ENCODE measurements at places on chromosomes 7 and 10. TPM values are rescaled to one million over a fixed set of nuclear protein-coding genes. Genes with fewer than 3 reads are reported as not detected.

DNA sequence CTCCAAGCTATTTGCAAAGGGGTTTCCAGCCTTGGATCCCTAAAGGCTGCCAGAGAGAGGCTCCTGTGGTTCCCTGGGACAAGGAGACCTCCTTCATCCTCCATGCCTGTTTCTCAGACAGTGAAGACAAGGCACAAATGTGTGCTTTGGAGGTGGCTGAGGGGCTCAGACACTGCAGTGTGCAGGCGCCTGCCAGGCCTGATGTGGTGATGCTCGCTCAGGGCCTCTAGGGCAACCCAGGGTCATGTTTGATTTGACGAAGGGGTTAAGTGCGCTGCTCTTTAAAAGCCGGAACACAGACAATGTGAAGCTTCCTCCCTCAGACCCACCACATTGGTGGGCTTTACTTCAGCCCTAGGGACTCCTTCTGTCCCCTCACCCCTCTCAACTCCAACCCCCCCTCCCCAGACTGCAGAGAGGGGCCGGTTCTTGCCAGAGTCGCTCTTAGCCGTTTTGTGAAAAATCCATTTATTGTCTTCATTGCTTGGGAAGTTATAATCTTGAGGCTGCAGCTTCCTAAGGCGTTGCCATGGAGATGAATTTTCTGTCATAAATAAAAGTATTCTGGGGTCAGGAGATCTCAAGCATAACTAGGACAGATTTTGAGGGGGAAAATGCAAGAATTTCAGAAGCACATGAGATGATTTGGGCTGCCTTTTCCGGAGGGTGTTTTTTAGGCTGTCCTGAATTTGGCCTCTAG, 35.8 kb downstream of the PDGFA start:
- DNase-seq: no peak

DNA sequence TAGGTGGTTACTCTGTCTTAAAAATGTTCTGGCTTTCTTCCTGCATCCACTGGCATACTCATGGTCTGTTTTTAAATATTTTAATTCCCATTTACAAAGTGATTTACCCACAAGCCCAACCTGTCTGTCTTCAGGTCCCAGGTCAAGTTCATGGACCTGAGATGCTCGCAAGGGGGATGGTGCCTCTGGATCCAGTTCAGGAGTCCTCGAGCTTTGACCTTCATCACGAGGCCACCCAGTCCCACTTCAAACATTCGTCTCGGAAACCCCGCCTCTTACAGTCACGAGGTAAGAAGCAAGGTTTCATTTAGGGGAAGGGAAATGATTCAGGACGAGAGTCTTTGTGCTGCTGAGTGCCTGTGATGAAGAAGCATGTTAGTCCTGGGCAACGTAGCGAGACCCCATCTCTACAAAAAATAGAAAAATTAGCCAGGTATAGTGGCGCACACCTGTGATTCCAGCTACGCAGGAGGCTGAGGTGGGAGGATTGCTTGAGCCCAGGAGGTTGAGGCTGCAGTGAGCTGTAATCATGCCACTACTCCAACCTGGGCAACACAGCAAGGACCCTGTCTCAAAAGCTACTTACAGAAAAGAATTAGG, 8.7 kb downstream of the ZKSCAN1 start:
- DNase-seq: peak; percentile 69

DNA sequence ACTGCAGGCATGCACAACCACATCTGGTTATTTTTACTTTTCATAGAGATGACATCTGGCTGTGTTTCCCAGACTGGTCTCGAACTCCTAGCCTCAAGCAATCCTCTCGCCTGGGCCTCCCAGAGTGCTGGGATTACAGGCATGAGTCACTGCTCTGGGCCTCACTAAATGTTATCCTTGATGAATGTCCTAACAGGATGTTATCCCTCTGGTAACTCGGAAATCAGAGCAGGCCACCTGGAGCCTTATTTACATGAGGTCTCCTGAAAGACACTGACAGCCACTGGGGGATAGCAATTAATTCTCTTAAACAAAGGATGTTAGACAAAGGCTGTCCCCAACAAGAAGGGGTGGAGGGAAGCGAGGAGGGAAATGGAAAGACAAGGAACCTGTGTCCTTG, 4.5 kb upstream of the ZNF438 start:
- no peak for DNase-seq

- no peak for DNase-seq
These were observed 21.8 kb upstream of the DUSP5 start for GRCh38 chr10:110475722-110476515.

- DNase-seq: no peak
These were observed 16.1 kb downstream of the GNAI1 start for GRCh38 chr7:80150611-80151273.

GRCh38 chr10:48442809-48443177, 136.3 kb downstream of the MAPK8 start:
- DNase-seq: no peak

DNA sequence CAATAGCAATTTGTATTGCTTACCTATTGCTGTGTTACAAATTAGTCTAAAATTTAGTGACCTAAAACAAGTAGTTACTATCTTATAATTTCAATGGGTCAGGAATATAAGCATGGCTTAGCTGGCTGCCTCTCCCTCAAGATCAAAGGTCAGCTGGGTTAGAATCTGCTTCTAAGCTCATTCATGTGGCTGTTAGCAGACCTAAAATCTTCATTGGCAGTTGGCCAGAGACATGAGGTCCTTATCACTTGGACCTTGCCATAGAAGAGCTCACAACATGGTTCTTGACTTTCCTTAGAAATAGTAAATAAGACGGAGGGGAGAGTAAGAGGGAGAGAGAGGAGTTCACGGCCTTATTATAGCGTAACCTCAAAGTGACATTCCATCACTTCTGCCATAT, 468.0 kb downstream of the HTR7 start:
- no peak for DNase-seq

- no peak for DNase-seq
These were observed 340.0 kb upstream of the MEOX2 start for GRCh38 chr7:16026253-16027020.

DNA sequence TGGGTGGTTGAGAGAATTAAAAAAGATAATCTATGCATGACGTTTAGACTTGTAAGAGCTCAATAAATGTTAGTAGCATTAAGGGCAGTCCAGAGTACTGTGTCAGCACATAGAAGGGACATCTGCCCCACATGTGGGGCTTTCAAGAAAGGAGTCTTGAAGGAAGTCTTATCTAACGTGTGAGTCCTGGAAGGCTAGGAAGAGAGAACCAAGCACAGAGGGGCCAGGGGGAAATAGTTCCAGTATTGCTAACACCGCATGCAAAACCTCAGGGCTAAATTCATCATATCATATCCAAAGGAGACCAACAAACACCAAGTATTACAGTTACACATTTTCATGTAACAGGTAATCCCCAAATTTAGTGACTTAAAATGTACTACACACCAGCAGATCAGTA, 122.7 kb downstream of the AOAH start:
- no peak for DNase-seq

DNA sequence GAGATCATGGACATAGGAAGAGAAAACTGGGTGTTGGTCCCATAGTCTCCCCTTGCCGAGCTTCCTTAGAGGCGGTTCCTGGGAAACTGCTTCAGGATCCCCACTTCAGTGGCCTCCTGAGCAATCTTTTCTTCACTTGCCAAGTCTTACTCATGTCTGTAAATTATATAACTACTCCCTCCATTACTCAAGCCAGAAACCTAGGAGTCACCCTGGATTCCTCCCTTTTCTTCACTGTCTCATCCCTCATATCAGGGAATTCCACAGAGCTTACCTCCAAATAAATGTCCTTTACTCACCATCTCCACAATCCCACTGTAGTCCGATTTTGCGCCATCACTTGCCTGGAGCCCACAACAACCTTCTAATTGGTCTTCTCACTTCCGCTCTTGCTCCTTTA, 29.1 kb upstream of the TRUB1 start:
- DNase-seq: no peak

GRCh38 chr7:112510001-112510742, 29.4 kb downstream of the LSMEM1 start:
- DNase-seq: no peak

GRCh38 chr10:122715576-122715975, 15.9 kb upstream of the C10orf120 start:
- no peak for DNase-seq

GRCh38 chr10:60048091-60048501, 141.7 kb upstream of the CCDC6 start:
- peak; percentile 39 for DNase-seq

- DNase-seq: no peak
These were observed 57.7 kb downstream of the CREB3L2 start for GRCh38 chr7:137944168-137944567.

GRCh38 chr10:6579904-6580278, at the start of gene PRKCQ:
PRKCQ (minus strand) TSS chr10:6580276; CDS start chr10:6515135, 65,141 bp downstream.
- DNase-seq: no peak

DNA sequence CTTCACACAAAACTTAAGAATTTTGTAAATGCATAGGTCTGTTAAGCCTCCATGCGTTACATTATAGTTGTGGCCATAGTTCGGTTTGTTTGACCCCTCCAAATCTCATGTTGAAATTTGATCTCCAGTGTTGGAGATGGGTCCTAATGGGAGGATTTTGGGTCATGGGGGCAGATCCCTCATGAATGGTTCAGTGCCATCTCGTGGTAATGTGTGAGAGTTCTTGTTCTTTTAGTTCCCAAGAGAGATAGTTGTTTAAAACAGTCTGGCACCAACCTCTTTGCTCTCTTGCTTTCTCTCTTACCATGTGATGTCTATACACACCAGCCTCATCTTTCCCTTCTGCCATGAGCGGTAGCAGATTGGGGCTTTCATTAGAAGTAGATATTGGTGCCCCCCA, 264.3 kb downstream of the TCF7L2 start:
- DNase-seq: peak; percentile 7

DNA sequence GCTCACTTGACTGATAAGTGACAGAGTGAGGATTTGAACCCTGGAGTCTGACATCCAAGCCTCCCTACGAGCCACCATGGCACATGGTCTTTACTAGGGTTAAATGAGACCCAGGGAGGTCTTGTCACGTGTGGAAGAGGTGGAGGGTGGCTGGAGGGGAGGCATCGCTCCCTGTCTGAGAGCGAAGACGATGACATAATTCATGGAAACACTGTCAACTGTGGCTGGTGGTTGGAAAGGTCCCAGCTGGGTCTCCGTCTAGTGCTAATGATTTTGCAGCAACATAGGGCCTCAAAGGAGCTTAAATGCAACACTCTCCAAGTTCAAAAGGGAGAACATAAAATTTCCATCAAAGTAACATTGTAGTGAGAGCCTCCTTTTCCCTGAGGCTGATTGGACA, 99.9 kb upstream of the BAIAP2L1 start:
- no peak for DNase-seq

DNA sequence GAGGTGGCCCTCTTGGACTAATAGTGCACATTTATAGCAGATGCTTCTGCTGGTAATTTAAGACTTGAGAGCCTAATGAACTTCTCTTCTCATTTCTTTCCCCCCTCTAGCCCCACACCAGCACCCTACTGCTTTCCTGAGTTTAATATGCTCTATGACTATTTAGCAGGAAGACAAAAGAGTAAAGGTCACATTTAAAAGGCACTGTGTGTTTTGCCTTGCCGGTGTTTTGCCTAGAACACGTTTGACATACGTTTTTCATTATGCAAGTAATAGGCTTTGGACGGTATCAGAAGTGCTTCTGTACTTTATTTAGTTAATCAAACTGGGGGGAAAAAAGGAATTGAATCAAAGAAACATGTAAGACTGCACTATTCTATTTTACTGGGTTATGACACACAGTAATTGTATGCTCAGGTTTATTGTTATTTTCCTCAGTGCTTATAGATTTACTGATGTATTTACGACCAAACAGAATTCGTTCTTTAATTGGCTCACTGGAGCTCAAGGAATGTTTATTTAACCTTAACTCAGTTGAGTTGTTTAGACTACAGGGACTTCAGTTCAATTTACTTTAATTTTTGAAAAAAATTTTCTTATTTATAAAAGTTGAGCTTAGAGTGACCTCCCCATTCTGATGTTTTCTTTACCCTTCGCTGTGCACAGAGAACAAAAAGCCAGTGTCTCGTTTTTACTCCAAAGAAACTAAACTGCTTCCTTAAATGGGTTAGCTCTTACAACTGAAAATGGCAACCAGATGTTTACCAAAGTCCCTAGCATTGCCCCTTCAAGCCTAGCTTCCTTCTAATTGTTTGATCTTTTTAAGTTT, 35.4 kb downstream of the CPED1 start:
- no peak for DNase-seq

DNA sequence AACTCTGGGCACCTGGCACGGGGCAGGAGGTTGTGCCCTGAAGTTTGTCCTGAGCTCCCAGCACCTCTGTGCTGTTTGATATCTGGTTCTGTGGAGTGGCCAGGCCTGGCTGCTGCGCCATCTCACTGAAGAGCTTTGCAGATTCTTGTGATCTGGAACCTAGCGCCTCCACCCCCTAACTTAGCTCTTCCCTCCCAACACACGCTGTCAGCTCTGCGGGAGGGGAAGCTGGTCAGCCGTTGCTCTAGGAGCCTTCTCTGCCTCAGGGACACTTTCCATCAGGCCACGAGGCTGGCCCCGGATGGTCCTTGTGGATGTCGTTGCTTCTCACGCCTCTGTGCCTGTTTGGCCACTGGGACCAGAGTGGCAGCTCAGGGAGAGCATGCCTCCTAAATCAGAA, 213.2 kb downstream of the CCDC3 start:
- DNase-seq: no peak

- no peak for DNase-seq
These were observed 321.4 kb upstream of the MEOX2 start for GRCh38 chr7:16007911-16008310.

DNA sequence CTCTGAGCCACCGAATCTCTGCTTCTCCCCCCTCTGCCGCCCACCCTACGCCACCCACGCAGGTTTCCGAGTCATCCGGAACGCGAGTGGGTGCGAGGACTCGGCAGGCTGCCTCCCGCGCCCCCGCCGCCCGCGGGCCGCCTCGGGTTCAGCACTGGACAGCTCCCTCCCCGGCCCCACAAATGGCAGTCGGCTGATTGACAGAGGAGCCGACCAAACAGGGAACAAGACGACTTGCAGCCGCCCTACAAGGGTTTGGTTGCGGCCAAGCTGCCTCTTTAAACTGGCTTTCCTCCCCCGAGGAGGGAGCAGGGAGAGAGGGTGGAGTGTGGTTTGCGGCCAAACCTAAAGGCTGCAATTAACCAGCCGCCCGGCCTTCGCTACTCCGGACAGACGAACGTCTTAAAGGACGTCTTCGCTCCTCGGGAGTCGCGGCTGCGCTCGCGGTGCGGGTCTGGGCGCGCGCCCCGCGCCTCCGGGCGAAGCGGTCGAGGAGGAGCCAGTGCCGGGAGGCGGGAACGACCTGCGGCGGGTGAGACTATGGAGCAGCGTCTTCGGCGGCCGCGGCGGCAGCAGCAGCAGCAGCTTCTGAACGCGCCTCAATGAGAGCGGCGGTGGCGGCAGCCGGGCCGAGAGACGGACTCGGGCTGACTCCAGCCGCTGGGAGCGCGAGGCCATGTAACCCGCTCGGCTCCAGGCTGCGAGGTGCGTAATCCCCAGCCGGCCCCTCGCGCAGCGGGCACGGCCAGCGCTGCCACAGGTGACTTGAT, at the start of gene GPR158:
Gene GPR158, plus strand, starts transcription at position 541 of the 770 bp plus-strand sequence. CDS start 420 bp downstream, outside the sequence.
- peak; percentile 55 for DNase-seq

GRCh38 chr7:99397297-99397983, 11.0 kb downstream of the PDAP1 start:
- DNase-seq: no peak

GRCh38 chr7:112572669-112573301, 92.0 kb downstream of the LSMEM1 start:
- peak; percentile 70 for DNase-seq

Gene NPM3
- 47.6 TPM for polyA plus RNA-seq

Gene PLCE1
- not detected for polyA plus RNA-seq

Gene STAG3
- polyA plus RNA-seq: 0.09 TPM

Gene NAT16
- polyA plus RNA-seq: not detected

Gene ADARB2
- polyA plus RNA-seq: not detected

Gene ASZ1
- polyA plus RNA-seq: not detected

Gene ASB10
- not detected for polyA plus RNA-seq

Gene HDAC9
- polyA plus RNA-seq: 0.09 TPM

Gene FGFBP3
- polyA plus RNA-seq: 0.52 TPM

Gene UPK3B
- not detected for polyA plus RNA-seq

Gene FGFR2
- polyA plus RNA-seq: 1.2 TPM
